NCI-H1436 (cell line): ENCODE measurements at places on chromosomes 13 and 19.

DNA sequence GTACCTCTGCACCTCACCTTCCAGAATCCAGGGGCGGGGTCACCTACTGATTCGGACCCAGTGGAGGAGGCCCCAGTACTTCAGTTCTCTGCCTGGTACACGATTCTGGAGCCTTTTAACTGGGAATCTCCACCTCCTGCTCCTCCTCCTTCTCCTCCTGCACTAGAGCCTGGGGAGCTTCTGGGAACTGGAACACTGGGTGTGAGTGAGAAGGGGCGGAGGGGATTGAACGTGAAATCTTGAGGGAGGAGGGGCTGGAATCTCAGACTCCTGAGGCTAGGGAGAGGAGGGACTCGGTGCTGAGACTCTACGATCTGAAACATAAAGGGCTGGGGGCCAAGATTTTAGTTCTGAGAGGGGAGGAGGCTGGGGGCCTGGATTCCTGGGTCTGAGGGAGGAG is at the start of gene KLK8:
Gene KLK8, minus strand, starts transcription at position 90 of the 400 bp plus-strand sequence. CDS start 437 bp downstream, outside the sequence.
- no peak for DNase-seq

DNA sequence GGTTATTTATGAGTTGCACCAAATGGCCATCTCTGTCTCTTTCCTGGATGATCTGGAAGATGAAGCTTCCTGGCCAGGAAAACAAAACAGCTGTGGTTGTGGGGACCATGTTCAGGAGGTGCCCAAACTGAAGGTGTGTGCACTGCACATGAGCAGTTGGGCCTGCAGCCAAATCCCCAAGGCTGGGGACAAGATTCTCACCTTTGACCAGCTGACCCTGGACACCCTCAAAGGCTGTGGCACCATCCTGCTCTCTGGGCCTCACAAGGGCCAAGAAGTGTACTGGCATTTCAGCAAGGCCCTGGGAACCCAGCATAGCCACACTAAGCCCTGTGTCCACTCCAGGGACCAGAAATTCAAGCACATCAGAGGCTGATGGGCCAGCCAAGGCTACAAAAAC is 84.2 kb downstream of the KCNRG start:
- no peak for DNase-seq

DNA sequence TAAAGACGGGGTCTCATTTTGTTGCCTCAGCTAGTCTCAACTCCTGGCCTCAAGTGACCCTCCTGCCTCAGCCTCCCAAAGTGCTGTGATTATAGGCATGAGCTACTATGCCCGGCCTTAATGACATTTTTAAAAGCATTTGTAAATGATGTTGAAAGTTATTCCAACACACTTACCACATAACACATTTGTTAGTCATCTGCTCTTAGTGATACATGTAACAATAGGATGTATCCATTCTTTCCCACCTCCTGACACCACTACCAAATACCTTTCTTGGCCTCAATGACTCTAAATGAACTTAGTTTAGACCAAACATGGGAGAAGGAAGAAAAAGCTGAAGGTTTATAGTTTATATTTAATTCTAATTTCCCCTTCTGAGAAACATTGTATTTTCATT is 59.8 kb upstream of the MEDAG start:
- no peak for DNase-seq

DNA sequence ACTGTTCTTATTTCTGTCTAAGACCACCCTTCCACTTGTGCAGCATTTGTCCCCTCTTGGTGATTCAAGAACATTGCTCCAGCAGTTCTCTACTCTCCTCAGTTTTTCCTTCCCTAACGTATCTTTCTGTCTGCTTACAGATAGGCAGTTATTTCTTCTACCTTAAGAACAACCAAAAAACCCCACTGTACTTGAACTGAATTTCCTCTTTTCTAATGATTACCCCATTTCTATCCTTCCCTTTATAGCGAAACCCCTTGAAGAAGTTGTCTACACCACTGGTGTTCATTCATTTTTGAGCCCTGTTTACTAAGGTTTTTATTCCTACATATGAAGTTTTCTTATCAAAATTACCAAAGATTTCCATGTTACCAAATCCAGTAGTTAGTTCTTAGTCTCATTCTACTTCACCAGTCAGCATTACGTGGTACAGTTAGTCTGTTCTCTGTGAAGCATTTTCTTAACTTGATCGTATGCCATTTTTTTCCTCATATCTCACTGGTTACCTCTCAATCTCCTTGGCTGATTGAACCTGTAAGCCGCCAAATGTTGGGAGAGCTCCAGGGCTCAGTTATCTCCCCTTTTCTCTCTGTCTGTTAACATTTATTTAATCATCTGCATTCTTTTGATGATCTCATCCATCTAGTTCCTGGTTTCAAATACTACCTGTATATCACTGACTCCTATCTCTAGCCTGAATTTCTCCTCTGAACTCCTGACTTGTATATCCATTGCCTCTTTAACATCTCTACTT is 9.0 kb downstream of the LSM14A start:
- no peak for DNase-seq

GRCh38 chr19:44280916-44281315 is 21.2 kb downstream of the ZNF233 start:
- DNase-seq: no peak
